ENCODE measurements at places on chromosomes 7 and 10. TPM values are rescaled to one million over a fixed set of nuclear protein-coding genes. Genes with fewer than 3 reads are reported as not detected.
A peak's percentile ranks its signal among the peaks of the same experiment; 100 is the strongest.

DNA sequence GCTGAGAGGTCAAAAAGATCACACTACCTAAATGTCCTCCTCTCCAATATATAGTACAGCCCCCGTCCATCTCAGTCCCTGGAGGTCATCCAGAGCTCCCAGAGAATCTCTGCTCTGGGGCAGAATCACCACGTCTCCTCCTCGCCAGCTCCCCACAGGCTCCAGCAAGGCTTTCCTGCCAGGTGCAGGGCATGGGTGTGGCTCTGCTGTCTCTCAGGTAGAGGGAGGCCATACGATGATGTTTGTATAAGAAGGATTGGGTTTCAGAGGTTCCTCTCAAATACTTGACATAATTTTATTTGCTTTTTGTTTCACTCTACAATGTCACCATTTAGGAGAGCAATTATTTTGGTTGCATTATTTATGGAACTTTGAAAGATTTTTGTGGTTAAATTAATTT is 98.3 kb upstream of the PRSS58 start:
- DNase-seq: no peak

GRCh38 chr7:95608359-95609173 is 12.2 kb upstream of the PDK4 start:
- DNase-seq: peak; percentile 82

GRCh38 chr7:36509962-36510361 is 120.3 kb downstream of the ANLN start:
- DNase-seq: no peak

Gene DGKB
- 0.04 TPM for polyA plus RNA-seq

Gene MLXIPL
- not detected for polyA plus RNA-seq

Gene ST8SIA6
- 0.10 TPM for polyA plus RNA-seq
